ENCODE measurements at places on chromosomes 13 and 19. TPM values are rescaled to one million over a fixed set of nuclear protein-coding genes. Genes with fewer than 3 reads are reported as not detected.
A peak's percentile ranks its signal among the peaks of the same experiment; 100 is the strongest.

- DNase-seq, result peak; percentile 35
Measured at GRCh38 chr19:40284501-40285352, at the start of gene AKT2. Gene AKT2, minus strand, starts transcription at chr19:40285345. Its CDS starts 20,078 bp downstream, at chr19:40265267.

HCST gene
- 6.7 TPM for total RNA-seq

- no peak for DNase-seq
Measured at GRCh38 chr19:36605877-36606478, 865 bp downstream of the ZNF382 start.

DNA sequence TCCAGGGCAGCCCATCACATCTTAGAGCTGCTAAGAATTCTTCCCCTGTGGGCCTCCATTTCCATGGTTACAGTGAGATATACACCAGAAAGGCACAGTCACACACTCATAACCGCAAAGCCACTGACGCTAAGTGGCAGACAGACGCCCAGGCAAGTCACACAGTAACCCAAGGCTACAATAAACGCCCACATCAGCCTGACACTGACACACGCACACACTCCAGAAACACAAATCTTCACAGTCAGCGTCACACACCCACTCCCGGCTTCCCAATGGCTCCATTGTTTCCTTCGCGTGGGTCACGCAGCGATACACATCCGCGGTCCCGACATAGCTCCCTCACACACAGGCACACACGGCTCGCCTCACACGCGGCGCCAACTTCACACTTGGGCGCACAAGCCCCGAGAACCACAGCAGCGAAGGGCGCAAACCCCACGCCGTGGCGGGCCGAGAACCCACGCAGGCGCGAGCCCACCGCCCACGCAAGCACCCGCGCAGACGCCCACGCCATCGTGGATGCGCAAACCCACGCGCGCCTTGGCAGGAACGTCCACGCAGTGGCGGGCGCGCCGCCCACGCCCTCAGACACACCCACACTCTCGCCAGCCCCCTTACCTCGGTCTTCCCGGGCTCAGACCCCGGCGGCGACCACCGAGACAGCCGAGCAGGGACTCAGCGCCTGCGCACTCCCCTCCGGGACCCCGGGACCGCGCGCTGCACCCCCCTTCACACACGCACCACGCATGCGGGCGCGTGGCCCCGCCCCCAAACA is at the start of gene ZNF667:
Gene ZNF667 (minus strand): TSS at position 695 of the 778 bp plus-strand sequence. CDS start 14,975 bp downstream, outside the sequence.
- peak; percentile 31 for DNase-seq

DNA sequence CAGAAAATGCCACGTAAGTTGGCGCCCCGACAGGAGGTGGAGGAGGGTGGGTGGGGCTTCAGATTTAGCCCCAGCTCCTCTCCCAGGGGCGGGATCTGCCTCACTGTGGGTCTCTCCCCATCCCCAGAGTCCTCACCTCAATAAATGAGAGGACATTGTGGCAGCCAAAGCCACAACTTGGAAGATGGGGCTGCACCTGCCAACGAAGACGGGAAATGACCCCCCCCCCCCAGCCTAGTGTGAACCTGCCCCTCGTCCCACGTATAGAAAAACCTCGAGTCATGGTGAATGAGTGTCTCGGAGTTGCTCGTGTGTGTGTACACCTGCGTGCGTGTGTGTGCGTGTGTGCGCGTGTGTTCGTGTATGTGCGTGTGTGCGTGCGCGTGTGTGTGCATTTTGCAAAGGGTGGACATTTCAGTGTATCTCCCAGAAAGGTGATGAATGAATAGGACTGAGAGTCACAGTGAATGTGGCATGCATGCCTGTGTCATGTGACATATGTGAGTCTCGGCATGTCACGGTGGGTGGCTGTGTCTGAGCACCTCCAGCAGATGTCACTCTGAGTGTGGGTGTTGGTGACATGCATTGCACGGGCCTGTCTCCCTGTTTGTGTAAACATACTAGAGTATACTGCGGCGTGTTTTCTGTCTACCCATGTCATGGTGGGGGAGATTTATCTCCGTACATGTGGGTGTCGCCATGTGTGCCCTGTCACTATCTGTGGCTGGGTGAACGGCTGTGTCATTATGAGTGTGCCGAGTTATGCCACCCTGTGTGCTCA is 1.5 kb upstream of the TRAPPC5 start:
- no peak for DNase-seq

GRCh38 chr13:19181621-19182485 is at the start of gene TUBA3C:
Gene TUBA3C, minus strand, starts transcription at chr13:19181824. Its CDS starts 77 bp downstream, at chr13:19181747.
- DNase-seq, result no peak

- DNase-seq, result no peak
Measured at GRCh38 chr13:58953638-58954037, 1210.1 kb downstream of the DIAPH3 start.

DNA sequence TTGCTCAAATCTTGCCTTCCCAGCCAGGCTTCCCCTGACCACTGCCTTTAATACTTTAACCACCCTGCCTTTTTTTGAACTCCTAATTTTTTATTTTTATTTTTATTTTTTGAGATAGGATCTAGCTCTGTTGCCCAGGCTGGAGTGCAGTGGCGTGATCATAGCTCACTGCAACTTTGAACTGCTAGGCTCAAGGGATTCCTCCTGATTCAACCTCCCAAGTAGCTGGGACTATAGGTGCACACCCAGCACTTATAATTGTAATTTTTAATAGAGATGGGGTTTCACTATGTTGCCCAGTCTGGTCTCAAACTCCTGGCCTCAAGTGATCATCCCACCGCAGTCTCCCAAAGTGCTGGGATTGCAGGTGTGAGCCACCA is 21.7 kb upstream of the FBXO27 start:
- DNase-seq, result no peak

- DNase-seq, result no peak
Measured at GRCh38 chr13:90498816-90499215, 848.7 kb upstream of the MIR17HG start.

DNA sequence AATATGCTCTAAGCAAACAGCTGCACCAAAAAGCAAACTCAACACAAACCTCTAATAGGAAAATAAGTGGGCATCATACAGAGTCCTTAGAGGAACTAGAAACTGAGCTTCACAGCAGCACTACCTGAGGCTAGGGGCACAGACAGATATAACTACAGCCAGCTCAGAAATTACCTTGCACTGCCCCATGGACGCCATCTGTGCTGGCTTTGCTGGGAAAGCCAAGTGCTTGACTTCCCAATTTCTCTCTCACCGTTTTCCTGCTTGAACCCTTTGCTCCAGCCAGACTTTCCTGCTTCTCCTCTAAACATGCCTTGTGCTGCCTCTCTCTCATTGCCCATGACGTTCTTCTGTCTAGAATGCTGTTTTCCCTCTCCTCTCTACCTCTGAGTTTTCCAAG is 29.3 kb downstream of the MTUS2 start:
- no peak for DNase-seq

DNA sequence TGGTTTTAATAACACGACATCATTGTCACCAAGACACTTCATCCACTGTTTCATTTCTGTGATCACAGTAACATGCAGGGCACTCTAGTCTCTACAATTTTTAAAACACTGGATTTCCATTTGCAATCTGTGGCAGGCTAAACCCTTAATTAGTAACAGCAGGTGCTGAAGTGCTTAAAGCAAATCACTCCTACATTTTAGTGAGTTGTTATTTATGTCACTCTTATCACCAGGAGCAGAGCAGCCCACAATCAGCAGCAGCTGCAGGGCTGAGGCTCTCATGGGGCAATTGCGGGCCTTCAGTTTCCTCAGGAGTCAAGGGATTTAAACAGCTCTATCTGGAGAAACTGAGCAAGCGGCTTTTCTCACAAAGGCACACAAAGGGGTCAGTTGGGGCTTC is 1.6 kb downstream of the SOHLH2 start:
- no peak for DNase-seq

DNA sequence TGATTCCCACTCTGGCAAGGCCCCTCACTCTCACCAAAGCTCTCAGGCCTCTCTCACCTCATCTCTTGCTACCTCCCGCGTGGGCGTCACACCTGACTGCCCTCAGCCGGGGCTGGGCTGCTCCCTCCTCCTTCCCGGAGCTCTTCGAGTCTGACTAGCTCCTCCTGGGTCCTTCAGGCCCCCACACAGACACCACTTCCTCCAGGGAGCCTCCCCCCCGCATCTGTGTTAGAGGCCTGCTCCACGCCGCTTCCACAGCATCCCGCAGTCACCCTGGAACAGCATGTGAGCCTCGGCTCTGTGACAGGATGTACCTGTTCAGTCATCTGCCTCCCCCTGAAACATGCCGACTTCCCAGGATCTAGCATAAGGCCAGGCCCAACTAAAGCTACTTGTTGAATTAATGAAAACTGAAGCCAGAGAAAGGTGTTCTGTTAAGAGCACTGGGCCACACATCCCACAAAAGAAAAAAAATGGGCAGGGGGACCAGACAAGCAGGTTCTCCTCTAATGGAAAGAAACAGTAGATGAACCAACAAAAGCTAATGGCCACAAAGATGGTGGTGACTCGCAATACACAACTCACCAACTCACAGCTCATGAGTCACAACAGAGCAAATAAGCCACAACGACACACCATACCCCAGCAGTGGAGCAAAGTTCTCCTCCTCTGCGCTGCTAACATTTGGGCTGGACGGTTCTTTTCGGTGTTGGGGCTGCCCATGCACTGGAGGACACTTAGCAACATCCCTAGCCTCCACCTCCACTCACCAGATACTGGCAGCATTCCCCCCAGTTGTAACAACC is 3.0 kb downstream of the PPP6R1 start:
- no peak for DNase-seq

GRCh38 chr19:12047868-12048267 is 4.9 kb downstream of the ZNF878 start:
- DNase-seq, result no peak

GRCh38 chr19:41364524-41365391 is 809 bp upstream of the B9D2 start:
- DNase-seq, result no peak

GRCh38 chr13:103935117-103935516 is 868.9 kb upstream of the SLC10A2 start:
- DNase-seq, result no peak

DNA sequence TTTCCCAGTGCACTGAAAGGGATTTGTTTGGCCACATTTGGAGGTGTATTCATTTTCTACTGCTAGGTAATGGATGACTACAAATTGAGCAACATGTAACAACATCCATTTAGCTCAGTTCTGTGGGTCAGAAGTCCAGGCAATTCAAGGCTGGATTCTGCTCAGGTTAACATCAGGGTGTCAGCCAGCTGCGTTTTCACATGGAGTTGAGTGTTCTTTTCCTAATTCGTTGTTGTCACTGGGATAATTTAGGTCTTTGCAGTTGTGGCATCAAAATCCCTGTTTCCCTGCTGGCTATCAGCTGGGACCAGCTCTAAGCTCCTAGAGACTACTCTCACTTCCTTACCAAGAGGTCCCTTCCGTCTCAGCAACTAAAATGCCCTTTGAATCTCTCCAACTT is 25.4 kb downstream of the MIR17HG start:
- DNase-seq, result no peak

DNA sequence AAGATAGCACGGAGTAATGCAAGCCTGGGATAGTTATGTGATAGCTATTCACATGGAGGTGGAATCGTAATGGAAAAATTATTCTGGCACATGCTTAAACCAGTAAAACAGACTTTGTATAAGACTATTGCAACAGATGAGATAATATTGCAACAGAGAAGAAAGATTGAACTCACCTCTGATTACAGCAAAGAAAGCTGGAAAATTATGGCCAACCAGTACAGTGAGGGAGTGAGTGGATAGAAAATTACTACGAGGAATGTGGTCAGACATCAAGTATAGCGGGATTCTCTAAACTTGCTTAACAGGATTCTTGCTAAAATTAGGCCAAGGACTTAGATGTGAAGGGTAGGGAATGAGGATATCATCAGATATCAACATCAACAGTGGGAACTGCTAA is 397.6 kb upstream of the KLHL1 start:
- DNase-seq, result no peak

OR7C1 gene
- total RNA-seq, result not detected

SLITRK1 gene
- 0.32 TPM for total RNA-seq

KIR2DL1 gene
- not detected for total RNA-seq

SLC17A7 gene
- total RNA-seq, result 0.85 TPM

DNA sequence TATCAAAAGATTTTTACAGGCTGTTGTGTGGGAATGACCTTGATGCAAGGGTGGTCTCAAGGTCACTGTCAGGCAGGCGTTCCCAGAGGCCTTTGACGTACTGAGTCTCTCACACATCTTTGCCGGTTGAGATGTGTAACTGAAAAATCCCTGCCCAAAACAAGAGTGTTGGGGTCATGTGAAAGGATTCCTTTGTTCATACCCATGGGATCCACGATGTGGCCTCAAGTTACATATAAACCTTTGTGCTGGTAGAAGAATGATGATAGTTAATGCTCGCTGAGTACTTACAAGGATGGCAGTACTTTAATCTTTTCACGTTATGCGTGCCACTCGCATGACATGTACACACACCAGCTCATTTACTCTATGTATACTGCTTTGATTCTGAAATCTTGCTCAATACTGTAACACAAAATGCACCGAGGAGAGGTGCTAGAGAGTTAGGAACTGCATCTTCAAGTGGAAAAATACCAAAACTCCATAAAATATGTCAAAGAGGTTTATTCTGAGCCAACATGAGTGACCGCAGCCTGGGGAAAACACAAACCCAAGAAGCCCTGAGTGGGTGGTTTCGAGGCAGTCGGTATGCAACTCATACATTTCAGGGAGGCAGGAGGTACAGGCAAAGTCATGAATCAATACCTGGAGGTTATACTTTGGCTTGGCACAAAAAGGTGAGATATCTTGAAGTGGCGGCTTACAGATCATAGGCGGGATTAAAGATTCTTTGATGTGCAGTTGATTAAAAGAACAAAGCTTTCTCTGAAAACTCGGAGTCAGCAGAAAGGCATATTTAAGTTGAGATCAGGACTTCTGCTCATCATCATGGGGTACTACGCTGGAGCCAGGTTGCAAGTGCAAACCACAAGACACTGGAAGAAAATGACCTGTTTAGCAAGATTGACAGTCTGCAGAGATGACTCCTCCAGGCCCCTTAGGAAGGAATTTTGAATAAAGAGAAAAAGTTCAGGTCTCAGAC is 87.4 kb upstream of the ARHGEF7 start:
- DNase-seq, result no peak

DNA sequence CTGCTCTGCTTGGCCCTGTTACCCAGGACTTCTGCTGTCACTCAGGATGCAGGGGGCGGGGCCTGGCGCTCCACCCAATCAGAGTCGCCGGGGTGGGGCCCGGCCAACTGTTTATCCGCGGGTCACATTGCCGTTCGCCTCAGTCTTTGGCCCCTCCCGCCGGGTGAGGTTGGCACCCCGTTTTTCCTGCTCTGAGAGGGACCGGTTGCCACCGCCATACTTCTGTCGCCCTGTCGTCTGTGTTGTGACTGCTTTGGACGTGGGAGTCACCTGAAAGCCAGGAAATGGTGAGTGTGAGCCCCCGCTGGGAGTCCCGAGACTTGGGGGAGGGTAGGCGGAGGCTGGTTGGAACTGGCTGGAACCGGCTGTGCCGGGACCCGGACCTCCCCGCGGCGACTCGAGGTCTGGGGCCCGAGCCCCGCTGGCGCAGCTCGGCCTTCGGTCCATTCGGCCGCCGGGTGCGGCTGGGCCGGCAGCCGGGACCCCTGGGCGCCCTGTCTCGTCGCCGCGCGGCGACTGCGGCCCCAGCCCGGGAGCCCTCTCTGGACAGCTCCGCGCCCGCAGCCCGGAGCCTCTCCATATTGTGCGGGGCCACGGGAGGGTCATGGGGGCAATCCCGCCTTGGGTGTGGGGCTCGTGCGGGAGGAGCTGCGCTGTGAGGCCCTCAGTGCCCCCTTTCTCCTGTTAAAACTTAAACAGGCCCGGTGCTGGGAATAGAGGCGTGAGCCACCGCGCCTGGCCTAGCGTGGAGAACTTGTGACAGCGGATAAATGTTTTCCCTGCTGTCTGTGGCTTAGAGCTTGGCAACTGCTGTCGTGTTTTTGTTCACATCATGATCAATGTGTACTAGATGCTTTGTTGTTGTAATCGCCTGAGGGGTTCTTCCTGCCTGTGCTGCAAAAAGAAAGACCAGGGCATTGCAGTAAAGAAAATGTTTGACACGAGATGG is at the start of gene ZNF844:
Gene ZNF844 (plus strand): TSS at position 142 of the 949 bp plus-strand sequence. CDS start 143 bp downstream, at position 285.
- peak; percentile 84 for DNase-seq
